ENCODE measurements at places on chromosomes 16 and 17.

- peak; percentile 66 for DNase-seq
These were observed 44.0 kb downstream of the SREBF1 start for GRCh38 chr17:17792551-17793377.

DNA sequence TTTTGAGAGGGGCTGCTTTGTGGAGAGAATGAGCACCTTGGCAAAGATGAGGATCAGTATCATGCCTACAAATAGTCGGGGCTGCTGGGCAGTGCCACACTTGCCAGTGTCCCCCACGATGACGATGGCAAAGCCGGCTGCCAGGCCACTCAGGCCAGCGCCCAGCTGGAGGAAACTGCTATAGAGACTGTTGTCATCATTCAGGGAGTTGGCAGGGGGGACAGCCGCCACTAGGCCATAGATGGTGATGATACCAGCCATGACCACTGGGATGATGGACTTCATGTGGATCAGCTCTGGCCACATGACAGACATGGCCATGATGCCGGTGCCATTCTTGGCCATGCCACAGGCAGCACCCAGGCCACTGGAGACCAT is 23.8 kb downstream of the MINK1 start:
- no peak for DNase-seq

DNA sequence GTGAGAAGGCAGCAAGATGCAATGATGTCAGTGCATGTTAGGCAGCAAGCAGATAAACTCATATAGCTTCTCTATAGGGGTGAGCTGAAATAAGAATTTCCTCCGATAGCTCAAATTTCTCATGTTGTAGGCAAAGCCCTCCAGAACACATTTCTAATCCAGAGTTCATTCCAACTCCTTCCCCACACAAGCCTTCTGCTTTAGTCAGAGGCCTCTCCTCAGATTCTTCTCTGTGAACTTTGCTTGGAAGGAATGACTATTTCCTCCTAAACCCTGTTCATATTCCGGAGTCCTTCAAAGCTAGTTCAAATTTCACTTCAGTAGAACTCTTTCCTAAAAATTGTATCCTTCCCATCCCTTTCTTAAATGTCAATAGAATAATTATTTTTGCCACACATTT is 144.8 kb downstream of the KCNJ2 start:
- no peak for DNase-seq

- no peak for DNase-seq
These were observed 2252.0 kb downstream of the TP53TG3F start for GRCh38 chr16:35711435-35711834.

GRCh38 chr17:7951143-7951792 is 19.3 kb downstream of the CNTROB start:
- DNase-seq = no peak

DNA sequence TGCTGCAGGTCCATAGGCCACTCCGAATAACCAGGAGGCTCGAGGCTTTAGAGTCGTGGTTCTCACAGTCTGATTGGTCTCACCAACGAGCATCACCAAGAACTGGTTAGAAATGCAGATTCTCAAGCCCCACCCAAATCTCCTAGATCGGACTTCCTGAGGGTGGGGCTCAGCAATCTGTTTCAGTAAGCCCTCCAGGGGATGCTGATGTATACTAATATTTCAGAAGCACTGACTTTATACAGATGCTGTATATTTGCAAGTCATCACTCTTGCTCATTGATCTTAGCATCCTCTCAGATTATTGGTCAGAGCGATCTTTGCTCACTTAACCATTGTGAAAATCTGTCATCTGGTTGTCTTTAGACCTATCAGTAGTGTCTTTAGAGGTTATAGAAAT is 4.4 kb upstream of the VAC14 start:
- no peak for DNase-seq

- no peak for DNase-seq
These were observed 7.9 kb downstream of the ELMO3 start for GRCh38 chr16:67206838-67207248.

GRCh38 chr17:54891176-54891821 is 9.4 kb upstream of the TOM1L1 start:
- DNase-seq = peak; percentile 75

- DNase-seq = no peak
These were observed 4.6 kb downstream of the VEZF1 start for GRCh38 chr17:57983446-57983845.

- DNase-seq = no peak
These were observed 14.1 kb downstream of the SPG7 start for GRCh38 chr16:89522287-89522686.

- DNase-seq = peak; percentile 90
These were observed 503 bp upstream of the PLCD3 start for GRCh38 chr17:45132572-45133463.

- no peak for DNase-seq
These were observed 24.8 kb upstream of the PIK3R6 start for GRCh38 chr17:8892338-8892690.

DNA sequence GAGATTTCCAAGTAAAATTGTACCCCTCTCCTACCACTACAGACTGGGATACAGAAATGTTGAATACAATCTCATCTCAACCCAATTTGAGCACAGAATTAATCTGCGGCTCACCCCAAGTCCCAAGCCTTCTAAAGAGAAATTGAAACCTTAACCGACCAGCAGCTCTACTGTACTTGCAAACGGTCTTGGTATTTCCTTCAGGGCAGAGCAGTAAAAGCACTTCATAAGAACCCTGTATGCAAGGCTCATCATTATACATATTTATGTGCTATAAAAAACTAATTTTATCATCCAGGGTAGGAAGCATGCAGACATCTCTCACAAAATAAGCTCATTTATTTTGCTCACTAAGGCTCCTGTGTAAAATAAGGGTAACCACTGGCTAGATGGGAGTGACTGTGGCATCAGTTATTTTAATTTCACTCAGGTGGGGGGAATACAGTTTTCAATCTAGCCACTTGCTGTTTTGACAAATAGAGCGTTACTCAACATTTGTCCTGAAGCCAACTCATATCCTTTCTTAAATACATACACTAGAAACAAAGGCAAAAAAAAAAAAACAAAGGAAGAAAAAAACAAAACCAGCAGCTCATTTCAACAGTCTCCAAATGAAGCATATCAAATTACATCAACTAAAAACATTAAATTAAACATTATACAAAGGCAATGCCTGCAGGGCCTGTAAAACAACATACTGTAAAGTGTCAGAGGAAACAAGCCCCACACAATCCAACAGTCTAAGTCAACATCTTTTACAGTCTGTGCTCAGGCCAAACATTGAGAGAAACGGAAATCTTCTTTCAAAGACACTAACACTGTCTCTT is 65.0 kb downstream of the PARN start:
- no peak for DNase-seq

Measured in hepatic stellate cell (primary cell).